Mesendoderm (in vitro differentiated cells): ENCODE measurements at places on chromosomes 16 and 17.

GRCh38 chr16:74577882-74578366, 29.0 kb downstream of the GLG1 start:
- no peaks in the 10 kb centered on the region for H3K27me3 ChIP-seq
- no peak overlapping the region for H3K4me3 ChIP-seq
- H3K36me3 ChIP-seq, result no peaks in the 10 kb centered on the region
- H3K4me1 ChIP-seq, result no peaks in the 10 kb centered on the region
- no peak for DNase-seq
- H3K27ac ChIP-seq, result no peak overlapping the region

GRCh38 chr17:45814622-45815606, 29.8 kb upstream of the SPPL2C start:
- no peaks in the 10 kb centered on the region for H3K36me3 ChIP-seq
- peaks cover 1% of the 10 kb centered on the region for H3K4me1 ChIP-seq
- H3K4me3 ChIP-seq, result no peak overlapping the region

GRCh38 chr17:10843811-10844210, 5.9 kb upstream of the PIRT start:
- H3K36me3 ChIP-seq, result no peaks in the 10 kb centered on the region
- peak; percentile 39 for DNase-seq
- peaks cover 7% of the 10 kb centered on the region for H3K4me1 ChIP-seq

- no peak for DNase-seq
- no peaks in the 10 kb centered on the region for H3K4me1 ChIP-seq
- H3K4me3 ChIP-seq, result no peak overlapping the region
- H3K36me3 ChIP-seq, result no peaks in the 10 kb centered on the region
Measured at GRCh38 chr17:82148997-82149396, 51.0 kb upstream of the FASN start.

- H3K4me1 ChIP-seq, result no peaks in the 10 kb centered on the region
- no peaks in the 10 kb centered on the region for H3K27me3 ChIP-seq
- H3K27ac ChIP-seq, result no peak overlapping the region
- no peak for DNase-seq
- H3K4me3 ChIP-seq, result no peak overlapping the region
Measured at GRCh38 chr16:87216148-87216840, 100.9 kb downstream of the C16orf95 start.
